ENCODE measurements at places on chromosomes 1 and 21.
A peak's percentile ranks its signal among the peaks of the same experiment; 100 is the strongest.

- peak; percentile 20 for DNase-seq
Observed at GRCh38 chr1:110829955-110830553, 42.9 kb upstream of the CD53 start.

GRCh38 chr21:32653326-32653901 is 41.2 kb upstream of the CFAP298 start:
- DNase-seq: peak; percentile 9

DNA sequence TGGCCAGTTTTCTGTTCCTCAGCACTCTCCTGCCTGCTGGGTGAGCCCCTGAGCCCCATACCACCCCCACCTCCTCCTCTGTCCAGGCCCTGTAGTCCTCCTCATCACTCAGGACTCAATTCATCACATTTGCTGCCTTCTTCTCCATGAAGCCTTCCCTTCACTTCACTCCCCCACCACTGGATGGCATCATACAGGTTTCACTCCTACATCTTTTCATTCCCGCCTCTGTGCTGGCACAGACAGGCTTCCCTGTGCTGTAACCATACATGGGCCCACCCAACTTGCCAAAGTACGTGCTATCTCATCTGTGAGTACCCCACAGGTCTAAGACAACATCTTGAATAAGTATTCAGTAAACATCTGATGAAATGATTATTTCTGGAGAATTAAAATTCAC is 56.9 kb downstream of the SLC45A1 start:
- DNase-seq: peak; percentile 41

DNA sequence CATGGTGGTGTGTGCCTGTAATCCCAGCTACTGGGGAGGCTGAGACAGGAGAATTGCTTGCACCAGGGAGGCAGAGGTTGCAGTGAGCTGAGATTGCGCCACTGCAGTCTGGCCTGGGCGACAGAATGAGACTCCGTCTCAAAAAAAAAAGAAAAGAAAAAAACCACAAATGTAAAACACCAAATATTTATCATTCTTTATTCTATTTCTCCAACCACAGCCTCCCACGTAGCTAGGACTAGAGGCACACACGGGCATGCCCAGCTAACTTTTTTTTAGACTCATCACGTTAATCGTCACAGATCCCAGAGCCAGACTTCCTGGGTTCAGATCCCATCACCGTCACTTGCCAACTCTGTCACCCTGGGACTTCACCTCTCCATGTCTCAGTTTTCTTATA is 13.5 kb downstream of the DNAJC16 start:
- DNase-seq: no peak

DNA sequence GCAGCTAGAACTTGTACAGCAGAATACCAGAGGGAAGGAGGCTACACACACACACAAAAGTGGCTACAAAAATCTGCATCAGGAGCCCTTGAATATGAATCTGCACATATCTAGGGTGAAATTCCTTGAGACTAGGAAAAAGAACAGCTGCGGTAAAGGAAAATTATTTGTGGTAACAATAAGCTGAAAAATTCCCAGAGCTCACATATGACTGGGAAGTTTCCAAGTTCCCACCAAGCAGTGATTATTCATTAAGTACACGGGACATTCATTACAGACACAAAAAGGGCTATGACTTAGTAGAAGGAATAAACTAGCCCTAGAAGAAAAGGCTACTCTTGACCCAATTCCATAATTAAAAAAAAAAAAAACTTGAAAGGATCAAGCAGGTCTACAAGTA is 149.5 kb upstream of the BACE2 start:
- no peak for DNase-seq

DNA sequence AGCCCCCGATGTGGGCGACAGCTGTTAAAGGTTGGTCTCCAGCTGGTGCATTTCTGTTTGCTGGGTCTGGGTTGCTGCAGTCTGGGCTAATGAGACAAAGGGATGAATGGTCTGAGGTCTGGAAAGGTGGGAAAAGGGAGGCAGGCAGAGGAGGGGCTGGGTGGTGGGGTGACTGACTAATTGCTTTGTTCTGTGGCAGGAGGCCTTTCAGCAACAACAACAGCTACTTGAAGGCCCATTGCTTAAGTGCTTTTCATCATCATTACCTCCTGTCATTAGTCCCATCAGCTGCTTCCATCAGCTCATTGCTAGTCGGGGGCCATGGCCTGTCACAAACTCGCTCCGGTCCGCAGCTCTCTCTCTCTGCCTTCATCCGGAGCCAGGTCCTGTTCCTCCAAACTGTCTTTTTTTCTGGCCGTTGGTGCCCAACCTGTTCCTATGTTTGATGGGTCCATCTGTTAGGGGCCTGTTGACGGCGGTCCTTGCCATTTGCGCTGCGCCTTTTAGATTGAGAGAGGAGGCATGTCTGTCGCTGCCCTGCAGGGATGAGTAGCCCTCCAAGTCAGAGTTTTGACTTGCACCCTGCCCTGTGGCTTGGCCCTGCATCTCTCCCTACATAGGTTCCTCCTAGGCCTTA is 105.6 kb upstream of the PLXNA2 start:
- DNase-seq: no peak

DNA sequence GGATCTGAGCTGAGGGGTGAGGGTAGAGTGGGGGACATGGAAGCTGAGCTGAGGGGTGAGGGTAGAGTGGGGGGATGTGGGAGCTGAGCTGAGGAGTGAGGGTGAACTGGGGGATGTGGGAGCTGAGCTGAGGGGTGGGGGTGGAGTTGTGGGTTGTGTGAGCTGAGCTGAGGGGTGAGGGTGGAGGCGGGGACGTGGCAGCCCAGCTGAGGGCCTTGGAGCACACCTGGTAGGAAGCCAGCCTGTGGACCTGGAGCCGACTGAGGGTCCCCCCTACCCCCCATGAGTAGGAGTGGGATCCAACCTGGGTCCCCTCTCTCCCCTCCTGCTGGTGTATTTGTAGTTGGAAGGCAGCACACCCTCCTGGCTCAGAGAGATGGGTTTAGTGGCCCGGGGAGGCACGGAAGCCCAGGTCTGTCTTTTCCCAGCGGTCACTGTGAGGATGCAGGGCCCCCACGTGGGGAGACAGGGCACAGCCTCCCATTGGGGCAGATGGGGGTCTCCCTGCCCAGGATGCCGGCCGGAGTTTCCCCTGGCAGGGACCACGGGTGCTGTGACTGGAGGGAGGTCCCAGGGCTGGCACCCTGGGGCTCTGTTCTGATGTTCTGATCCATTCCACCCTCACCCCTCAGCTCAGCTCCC is 13.2 kb upstream of the NPHP4 start:
- DNase-seq: no peak

GRCh38 chr1:101236516-101237228 is at the start of gene S1PR1:
Gene S1PR1, plus strand, starts transcription at chr1:101237019. Its CDS starts 1,966 bp downstream, at chr1:101238985.
- DNase-seq: peak; percentile 83

DNA sequence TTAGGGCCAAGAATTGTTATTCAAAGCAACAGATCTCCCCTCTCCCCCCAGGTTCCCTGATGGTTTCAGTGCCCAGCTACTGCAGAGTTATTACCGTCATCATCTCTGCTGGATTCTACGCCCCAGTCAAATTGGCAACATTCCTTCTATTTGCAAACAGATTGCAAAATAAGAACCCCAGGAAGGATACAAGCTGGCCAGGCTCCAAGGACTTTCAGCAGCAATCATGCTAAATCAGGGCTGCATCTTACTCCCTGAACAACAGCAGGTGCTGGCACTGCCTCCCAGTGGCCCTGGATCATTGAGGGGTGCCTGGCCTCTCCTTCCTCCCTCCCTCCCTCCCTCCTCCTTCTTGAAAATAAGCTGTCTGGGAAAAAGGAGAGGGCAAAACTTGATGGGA is 521.6 kb upstream of the BEND5 start:
- no peak for DNase-seq

DNA sequence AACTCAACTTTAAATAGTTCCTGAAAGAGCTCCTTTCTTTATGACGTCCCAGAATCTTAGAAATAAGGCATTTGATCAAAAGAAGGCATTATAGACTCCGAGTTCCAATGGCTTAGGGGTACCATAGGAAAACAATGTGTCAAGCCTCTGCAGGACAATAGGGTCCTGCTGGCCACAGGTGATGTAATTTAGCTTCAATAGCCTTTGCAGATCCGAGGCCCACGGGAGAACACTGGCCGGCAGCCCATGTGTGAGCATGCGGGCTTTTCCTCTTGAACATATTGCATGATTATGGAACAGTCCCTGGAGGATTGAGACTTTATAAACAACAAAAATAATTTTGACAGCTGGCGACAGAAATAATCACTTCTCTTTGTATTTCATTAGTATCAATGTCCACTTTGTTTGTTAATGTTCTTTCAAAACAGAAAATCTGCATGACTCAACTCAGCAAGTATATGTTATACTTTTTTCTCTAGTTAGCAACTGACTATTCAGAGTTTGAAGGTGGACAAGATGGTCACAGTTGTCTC is 49.0 kb upstream of the NR5A2 start:
- no peak for DNase-seq

DNA sequence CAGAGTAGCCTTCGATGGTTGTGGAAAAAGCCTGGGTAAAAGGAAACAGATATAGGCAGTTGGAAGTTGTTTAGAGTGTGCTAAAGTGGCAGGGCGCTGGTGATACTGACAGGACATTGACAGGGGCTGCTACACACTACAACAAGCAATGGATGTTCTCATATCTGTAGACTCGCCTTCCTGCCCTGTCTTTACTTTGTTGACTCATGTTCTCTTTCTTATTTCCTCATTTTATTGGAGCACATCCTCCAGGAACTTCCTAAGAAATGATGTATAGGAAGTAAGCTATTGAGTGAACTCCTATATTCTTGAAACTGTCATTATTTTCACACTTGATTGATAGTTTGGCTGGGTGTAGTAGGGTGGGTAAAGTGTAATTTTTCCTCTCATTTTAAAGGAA is 51.0 kb downstream of the C4BPA start:
- DNase-seq: no peak

GRCh38 chr1:54016343-54017282 is 1.4 kb downstream of the LDLRAD1 start:
- no peak for DNase-seq

GRCh38 chr1:109192433-109192832 is 21.3 kb upstream of the SARS1 start:
- DNase-seq: no peak

- no peak for DNase-seq
Observed at GRCh38 chr1:27724961-27725373, 794 bp upstream of the FAM76A start.

DNA sequence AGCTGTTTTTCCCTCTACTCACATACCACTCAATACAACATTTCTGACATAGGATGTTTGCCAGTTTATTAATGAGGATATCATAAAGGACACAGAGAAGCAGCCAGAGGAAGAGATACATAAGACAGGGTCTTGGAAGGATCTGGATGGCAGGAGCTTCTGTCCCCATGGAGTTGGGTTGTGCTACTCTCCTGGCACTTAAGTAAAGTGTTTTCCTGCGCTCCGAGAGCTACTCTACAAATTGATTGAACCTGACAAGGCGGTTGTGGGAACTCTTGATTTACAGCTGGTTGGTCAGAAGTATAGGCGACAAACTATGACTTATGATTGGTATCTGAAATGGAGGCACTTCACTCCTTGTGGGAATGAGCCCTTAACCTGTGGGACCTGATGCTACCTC is 208.8 kb downstream of the HMCN1 start:
- DNase-seq: no peak

- DNase-seq: no peak
Observed at GRCh38 chr21:44969931-44970755, 30.3 kb downstream of the SLX9 start.

DNA sequence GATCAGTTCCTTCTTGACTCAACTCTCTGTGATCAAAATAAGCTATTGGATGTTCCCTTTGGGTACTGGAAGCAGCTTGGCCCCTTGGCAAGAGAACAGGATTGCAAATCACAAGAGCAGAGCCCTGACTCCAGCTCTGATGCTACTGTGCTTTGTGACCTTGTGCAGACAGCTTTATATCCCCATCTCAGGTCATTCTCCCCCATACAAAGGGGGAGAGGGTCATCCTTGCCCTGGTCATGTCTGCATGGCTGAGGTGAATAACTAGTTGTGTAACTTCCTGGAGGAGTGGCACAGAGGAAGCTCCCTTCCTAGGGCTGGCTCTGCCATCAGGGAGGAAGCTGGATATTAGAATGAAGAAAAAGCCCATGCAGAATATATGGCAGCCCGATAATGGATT is 142.9 kb downstream of the DHRS3 start:
- no peak for DNase-seq

Data from activated CD4-positive, alpha-beta T cell treated with anti-CD3 and anti-CD28 coated beads, Interleukin-2, amount 50 U/mL, for 48 hours (primary cell).